ENCODE measurements at places on chromosomes 12 and 14. TPM values are rescaled to one million over a fixed set of nuclear protein-coding genes. Genes with fewer than 3 reads are reported as not detected.

CMA1 gene
- not detected for total RNA-seq

CRACR2A gene
- total RNA-seq: 1.1 TPM

FLRT2 gene
- 3.0 TPM for total RNA-seq

HHIPL1 gene
- total RNA-seq: 0.28 TPM

PPFIA2 gene
- total RNA-seq: not detected

RNF212B gene
- not detected for total RNA-seq

DAO gene
- total RNA-seq: not detected

CEBPE gene
- not detected for total RNA-seq

SLC17A8 gene
- 0.06 TPM for total RNA-seq

DPF3 gene
- 0.05 TPM for total RNA-seq

ZFYVE26 gene
- 5.0 TPM for total RNA-seq

PZP gene
- not detected for total RNA-seq

HELB gene
- total RNA-seq: 0.80 TPM

CLEC4D gene
- total RNA-seq: not detected

OTX2 gene
- not detected for total RNA-seq

BCL11B gene
- 0.27 TPM for total RNA-seq

All from A549 treated with AZD2906 at 1 μM for 4 hours (cell line).